NCI-H82 (cell line): ENCODE measurements at places on chromosomes 1 and 21.

DNA sequence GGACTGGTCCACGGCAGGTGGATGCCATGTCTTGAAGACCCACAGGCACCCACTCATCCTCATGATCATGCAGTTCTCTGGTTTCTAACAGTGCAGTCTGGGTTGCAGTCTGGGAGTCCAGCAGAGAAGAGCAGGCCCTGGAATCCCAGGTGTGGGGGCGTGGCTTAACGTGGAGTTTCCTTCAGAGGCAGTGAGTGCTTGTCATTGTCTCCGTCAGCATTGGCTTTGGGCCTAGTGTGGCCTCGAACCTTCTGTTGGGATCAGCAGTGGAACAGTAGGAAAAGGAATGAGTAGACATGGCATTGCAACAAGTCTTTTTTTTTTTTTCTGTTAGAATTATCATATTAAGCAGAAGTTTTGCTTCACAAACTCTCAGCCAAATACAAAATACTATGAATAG is 12.8 kb downstream of the LGALS8 start:
- DNase-seq, result peak; percentile 30

- DNase-seq, result no peak
Measured at GRCh38 chr1:59852117-59852516, 37.4 kb downstream of the HOOK1 start.

DNA sequence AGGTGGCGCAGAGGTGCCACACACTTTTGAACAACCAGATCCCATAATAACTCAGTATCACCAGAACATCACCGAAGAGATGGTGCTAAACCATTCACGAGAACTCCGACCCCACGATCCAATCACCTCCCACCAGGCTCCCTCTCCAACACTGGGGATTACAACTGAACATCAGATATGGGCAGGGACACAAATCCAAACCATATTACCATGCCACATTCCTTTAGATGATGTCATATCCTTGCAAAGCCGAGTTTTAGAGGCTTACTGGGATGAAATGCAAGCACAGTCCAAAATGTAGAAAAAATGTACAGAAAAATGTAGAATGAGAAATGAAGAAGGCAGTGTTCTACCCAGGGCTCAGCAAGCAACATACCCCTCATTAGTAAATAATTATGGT is 64.7 kb downstream of the SGIP1 start:
- no peak for DNase-seq

DNA sequence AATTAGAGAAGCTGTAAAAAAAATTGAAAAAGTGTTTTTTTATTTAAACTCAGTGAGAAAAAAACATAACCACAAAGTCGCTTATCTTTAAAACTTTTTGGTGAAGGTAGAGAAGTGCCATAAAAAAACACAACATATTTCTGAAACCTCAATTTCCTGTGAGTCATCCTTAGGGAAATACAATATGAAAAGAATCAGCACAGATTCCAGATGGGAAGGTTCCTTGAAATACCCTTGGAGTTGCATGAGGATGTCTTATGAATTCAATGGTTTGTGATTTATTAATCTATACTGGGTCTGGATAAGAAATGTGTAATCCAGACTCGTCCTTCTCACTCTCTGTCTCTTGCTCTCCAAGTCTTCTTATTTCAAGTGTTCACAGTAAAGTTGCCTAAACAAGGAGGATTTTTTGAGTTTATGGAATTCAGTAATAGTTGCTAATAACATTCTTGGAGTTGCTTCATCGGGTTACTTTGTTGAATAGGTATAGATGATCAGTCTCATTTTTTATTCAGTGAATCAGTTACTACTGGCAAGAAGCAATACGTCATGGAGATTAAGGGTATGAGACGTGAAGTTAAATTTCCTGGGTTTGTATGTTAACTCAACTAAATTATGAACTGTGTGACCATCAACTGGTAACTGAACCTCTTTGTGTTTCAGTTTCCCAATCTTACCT is 191.4 kb downstream of the KCNK2 start:
- no peak for DNase-seq

DNA sequence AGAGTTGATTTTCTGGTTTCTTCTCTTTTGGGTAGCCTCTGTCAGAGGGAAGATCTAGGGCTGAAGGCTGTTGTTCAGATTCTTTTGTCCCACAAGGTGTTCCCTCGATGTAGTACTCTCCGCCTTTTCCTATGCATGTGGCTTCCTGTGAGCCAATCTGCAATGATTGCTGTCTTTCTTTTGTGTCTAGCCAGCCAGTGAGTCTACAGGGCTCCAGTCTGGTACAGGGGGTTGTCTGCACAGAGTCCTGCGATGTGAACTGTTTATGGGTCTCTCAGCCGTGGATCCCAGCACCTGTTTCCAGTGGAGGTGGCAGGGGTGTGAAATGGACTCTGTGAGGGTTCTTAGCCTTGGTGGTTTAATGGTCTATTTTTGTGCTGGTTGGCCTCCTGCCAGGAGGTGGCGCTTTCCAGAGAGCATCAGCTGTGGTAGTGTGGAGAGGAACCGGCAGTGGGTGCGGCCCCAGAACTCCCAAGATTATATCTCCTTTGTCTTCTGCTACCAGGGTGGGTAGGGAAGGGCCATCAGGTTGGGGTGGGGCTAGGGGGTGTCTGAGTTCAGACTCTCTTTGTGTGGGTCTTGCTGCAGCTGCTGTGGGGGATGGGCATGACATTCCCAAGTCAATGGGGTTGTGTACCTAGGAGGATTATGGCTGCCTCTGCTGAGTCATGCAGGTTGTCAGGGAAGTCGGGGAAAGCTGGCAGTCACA is 81.3 kb upstream of the C21orf91 start:
- DNase-seq, result peak; percentile 15

- no peak for DNase-seq
Measured at GRCh38 chr1:76668046-76668445, 199.2 kb upstream of the ST6GALNAC5 start.
